NT2/D1 (cell line): ENCODE measurements at places on chromosomes 12 and 14.

- DNase-seq, result no peak
Measured at GRCh38 chr12:24427776-24428175, 478.3 kb upstream of the SOX5 start.

- DNase-seq, result no peak
Measured at GRCh38 chr12:95767703-95768102, 22.9 kb downstream of the NTN4 start.

DNA sequence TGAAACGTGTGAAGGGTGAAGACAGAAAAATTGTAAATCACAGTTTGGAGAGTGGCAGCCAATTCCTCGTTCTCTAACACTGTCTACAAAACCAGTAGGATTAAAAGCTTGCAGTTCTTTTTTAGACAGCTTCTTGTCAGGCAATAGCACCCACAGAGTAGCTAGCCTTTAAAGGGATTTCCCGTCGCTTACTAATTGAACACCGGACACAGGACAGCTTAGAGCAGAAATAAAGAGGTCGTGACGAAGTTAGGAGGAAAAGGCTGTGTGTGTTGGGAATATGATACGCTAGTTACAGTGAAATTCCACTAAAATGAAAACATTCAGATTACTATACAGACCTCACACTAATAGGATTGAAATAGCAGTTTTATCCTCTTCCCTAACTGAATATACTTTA, 149.1 kb upstream of the FLRT2 start:
- no peak for DNase-seq

GRCh38 chr12:57012600-57013465, 3.5 kb downstream of the TAC3 start:
- no peak for DNase-seq

- no peak for DNase-seq
Measured at GRCh38 chr12:48779869-48780268, 9.0 kb downstream of the ADCY6 start.

DNA sequence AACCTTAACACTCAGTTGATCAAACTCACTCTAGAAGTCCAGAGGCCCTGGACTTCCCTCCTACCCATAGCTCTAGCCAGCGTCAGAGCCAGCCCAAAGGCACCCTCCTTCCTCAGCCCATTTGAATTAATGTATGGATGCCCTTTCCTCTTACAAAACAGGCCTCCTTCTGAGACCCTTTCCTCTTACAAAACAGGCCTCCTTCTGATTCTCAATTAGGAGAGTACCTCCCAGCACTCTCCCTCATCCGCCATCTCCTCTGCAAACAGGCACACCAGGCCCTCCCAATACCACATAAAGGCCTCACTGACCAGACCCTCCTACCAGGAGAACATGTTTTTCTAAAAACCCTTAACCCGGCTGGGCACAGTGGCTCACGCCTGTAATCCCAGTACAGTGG, 65.7 kb downstream of the MOK start:
- DNase-seq, result no peak

GRCh38 chr12:49627752-49628360, 4.5 kb downstream of the PRPF40B start:
- DNase-seq, result no peak

DNA sequence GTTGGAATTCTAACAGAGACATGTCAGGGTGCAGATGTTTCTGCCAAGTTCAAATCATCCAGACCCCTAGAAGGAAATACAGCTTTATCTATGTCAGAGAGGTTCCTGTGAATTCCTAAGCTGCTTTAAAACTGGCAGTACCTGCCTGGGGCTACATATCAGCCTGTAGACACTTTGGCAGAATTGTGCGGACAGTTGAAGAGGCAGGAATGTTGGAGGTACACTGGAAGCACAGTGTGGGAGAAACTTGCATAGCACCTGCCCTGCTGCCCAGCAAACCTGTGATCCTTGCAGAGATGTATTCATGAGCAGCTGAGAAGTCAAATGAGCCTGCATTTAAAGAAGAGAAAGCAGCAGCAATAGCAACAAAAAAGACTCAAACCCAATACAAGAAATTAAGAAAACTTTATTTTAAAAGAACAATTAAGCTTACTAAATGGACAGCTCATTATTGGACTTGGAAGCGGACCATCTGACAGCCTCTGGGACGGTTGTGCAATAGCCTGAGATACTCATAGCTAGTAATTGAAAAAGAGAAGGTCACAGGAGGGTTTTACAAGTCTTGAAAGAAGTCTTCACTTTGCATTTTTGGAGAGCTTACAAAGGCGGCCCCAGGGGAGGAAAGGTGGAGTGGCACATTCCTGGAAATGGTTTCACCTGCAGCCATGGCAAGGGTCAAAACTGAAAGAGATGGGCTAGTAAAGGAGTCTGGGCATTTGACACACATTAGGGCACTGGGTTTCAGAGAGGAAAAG, 280.9 kb upstream of the FLRT2 start:
- DNase-seq, result no peak
